ENCODE measurements at places on chromosomes 7 and 10.

DNA sequence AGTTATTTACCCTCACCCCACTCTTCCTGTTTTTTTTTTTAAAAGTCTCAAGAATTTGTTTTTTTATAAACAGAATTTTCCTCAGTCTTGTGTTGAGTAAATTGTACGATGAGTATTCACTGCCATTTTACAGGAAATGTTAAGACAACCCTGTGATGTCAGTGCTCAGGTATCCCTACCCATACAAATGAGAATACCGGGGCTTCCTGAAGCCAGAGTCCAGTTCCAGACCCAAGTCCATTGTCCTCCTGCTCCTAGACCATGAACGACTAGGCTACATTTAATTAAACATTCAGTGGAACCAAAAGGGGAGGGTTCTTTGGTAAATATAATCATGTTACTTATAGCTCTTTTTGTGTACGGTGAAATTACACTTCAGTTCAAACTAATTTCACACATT is 79.2 kb downstream of the GNAI1 start:
- DNase-seq, result no peak

GRCh38 chr10:79383974-79384606 is 36.8 kb downstream of the PPIF start:
- DNase-seq, result no peak

DNA sequence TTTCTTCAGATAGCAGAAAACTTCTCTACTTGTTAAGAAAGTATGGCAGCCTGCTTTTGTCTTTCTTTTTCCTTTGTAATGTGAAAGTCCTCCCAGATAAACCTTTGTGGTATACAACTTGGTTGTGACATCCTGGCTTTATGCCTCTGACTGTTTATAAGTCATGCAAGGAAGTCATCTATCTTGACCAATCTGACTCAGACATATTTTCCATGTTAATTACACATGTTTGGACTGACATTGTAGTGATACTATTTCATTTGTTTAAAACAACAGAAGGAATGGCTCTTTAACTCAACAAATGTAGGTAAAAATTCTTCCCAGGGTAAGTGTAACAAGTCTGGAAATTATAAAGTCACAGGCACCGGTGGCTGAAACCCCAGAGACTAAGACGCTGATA is 341.6 kb upstream of the MEOX2 start:
- no peak for DNase-seq

GRCh38 chr10:127441350-127442219 is 107.5 kb upstream of the NPS start:
- no peak for DNase-seq

GRCh38 chr7:138825049-138825721 is 27.2 kb upstream of the ATP6V0A4 start:
- no peak for DNase-seq

- DNase-seq, result no peak
Observed at GRCh38 chr10:20094226-20094976, 278.2 kb downstream of the PLXDC2 start.

DNA sequence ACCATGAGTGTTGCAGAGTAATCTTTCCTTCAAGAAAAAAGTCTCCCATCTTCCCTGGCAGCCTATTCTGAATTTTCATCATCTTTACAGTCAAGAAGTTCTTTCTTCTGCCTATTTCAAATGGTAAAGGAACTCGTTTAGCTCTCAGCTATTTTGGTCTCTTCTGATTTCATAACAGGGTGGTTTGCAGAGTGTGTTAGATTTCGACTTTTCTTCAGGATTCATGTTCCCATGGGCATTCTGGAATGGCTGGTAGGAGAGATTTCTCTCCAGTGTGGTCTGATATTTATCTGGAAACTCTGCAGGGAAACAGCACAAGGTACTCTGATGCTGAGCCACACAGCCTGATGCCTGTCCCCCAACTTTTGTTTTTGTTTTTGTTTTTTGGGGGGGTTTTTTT is 111.1 kb upstream of the FAM171A1 start:
- no peak for DNase-seq

GRCh38 chr10:94324609-94325233 is 38.0 kb downstream of the NOC3L start:
- DNase-seq, result no peak

Data from SK-N-MC (cell line).